ENCODE measurements at places on chromosomes 6 and 20.

DNA sequence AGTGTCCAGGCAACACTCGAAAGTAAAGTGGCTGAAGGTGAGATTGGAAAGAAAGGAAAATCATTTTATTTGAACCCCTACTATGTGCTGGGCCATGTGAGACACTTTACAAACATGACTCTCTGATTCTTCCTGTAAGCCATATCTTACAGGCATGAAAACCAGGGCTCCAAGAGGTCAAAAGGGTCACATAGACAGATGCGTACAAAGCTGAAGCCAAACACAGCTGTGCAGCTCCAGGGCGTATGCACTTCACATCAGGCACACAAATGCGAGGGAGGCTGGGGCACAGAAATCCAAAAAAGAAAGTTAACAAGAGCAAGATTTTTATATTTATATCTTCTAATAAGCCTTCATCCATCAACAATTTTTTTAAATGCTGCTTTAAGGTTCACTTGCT, 176.5 kb downstream of the PHACTR1 start:
- DNase-seq, result no peak

- DNase-seq, result no peak
These were observed 249.6 kb upstream of the RIN2 start for GRCh38 chr20:19508449-19508848.

DNA sequence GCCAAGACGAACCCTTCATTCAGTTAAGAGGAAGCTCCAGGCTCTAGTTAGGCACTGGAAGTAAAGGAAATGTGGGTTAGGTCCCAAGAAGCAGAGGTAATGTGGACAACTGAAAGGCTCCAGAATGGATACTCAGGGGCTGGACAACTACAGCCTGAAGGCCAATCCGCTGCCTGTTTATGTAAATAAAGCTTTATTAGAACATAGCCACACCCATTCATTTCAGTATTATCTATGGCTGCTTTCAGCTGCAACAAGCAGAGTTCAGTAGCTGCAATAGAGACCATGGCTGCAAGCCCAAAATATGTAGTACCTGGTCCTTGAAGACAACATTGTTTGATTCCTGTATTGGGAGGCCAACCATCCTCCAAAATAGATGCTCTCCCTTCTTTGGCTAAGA, 100.8 kb upstream of the MRPS10 start:
- DNase-seq, result no peak

GRCh38 chr20:25356271-25356933, 34.2 kb downstream of the ABHD12 start:
- DNase-seq, result no peak

GRCh38 chr6:11806561-11807317, 28.1 kb upstream of the ADTRP start:
- DNase-seq, result no peak

DNA sequence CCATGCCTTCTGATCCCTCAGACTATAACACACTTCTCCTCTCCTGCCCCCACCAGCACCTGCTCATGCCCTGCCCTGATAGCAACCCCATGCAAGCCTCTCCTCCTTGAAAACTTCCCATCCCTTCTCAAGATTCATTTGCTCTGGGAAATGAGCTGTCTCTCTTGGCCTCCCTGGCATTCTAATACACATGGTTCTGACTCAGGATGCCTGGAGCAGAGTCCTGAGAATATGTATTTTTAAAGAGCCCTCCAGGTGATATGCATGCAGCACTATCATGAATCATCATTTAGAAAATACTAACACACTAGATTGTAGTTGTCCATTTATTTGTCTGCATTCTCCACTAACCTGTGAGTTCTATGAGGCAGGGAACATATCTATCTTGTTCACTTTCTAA, 26.6 kb downstream of the HDGFL1 start:
- no peak for DNase-seq

DNA sequence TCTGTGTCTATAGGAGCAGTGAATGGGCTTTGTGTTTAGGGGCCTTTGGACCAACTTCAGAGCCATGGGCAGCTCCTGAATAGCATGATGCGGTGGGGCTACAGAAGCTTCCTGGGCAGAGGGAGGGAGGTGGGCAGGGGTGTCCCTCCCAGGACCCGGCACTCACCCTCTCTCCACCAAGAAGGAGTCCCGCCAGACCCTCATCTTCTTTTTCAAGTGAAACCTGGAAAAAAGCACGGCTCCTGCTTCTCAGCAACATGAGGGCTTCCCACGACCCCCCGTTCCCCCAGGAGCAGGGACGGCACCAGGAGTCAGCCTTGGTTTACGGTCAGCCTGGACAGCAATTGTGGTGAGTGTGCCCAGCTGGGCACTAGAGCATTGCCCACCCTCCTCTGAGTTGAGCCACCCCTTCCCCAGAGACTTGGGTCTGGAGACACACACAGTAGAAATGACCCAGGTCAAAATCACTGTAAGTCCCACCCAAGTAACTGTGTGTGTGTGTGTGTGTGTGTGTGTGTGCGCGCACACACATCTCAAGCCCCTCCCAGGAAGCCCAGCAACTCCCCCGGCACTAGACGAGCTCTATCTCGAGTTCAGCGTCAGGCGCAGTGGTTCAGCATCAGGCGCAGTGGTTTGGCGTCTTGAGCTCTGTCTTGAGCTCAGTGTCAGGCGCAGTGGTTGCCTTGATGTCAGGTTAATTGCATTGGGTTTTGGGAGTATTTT, 108.2 kb downstream of the SULF2 start:
- DNase-seq, result no peak

DNA sequence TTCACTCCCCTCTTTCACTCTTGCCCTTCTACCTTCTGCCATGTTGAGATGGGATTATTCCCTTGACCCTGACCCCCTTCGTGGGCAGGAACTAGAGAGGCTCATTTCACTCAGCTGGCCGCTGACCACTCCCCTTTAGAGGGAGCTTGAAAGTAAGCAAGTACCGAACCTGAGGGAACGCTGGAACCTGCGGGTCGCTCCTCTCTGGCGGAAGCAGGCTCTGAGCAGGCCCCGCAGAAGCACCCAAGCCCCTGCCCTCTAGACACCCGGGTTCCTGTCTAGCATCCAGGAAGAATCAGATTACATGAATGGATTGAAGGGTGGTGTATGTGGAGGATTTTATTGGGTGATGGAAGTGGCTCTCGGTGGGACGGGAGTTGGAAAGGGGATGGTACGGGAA, 11.9 kb upstream of the MYCT1 start:
- no peak for DNase-seq

DNA sequence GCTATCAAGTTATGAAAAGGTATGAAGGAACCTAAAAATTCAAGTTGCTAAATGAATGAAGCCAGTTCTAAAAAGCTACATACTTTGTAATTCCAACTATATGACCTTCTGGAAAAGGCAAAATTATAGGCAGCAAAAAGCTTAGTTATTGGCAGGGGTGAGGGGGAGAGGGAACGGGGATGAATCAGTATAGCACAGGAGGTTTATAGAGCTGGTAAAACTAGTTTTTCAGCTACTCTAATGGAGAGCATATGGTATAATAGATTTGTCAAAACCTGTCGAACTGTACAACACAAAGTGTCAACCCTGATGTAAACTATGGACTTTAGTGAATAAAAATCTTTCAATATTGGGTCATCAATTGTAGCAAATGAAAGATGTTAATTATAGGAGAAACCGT, 18.7 kb downstream of the MANEA start:
- DNase-seq, result no peak

DNA sequence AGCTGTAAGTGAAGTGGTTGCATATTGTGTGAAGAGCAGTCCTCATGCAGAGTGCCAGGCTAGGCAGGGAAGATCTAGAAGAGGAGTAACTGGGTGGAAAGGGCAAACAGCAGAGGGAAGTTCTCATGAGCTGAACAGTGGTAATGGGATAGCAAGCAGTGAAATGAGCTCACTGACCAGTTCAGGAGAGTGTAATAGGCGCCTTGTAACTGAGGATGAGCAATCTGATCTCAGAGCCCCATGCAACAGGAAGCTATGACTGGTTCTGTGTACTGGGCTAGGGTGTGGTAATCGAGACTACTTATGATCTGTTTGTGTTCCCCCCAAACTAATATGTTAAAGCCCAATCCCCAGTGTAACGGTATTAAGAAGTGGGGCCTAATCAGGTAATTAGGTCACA, 98.6 kb downstream of the RFX6 start:
- no peak for DNase-seq

DNA sequence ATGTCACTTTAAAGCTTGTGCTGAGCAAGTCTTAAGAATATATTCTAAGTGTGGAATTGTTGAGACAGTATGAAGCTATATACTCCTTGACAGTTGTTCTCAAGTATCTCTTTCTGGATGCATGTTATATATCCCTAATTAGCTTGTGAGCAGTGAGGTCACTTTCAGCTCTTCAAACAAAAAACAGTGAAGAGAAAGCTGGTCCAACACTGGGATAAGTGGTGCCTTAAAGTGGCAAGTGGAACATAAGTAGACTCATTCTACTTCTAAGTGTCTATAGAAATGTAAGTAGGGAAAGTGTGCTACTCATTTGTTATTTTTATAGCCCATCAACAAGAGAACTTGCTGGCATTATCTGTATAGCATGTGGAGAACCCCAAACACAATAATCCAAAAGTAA, 133.1 kb upstream of the BACH2 start:
- no peak for DNase-seq

- DNase-seq, result peak; percentile 86
These were observed 4.0 kb upstream of the TUBB2B start for GRCh38 chr6:3231247-3232016.

DNA sequence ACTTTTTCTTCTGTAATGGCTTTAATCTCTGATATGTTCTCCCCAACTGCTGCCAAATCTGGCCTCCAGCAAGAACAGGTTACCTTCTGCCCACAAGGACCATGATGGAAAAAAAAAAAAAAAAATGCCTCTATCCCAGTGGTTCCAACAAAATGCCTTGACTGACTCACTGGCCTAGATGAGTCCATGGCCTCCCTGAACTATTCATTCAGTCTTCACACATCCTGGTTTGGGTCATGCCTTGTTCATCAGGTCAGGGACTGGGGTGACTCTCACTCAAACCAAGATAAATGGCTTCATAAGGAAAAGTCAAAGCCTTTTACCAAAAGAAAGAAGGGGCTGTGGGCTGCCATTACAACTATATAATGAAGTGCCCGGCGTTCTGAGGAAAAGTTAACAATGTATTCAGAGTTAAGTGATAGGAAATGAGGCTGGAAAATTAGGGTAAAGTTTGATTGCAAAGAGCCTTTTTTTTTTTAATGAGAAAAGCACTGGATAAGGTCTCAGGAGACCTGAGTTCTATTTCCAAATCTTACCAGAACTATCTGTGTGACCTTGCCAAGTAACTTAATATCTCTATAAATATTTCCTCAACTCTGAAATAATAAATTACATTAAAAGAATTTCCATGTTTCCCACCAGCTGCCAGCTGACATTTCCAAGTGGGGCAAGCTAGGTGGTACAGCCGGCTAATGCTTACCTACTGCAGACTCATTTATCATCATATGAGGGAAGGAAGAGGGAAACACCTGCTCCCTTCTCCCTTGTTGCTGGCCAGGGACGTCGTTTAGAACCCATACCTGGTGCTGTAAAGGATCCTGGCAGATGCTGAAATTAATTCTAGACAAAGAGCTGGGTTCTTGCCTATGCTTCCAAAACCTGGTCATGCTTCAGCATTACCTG, 380.0 kb upstream of the MARCKS start:
- no peak for DNase-seq

DNA sequence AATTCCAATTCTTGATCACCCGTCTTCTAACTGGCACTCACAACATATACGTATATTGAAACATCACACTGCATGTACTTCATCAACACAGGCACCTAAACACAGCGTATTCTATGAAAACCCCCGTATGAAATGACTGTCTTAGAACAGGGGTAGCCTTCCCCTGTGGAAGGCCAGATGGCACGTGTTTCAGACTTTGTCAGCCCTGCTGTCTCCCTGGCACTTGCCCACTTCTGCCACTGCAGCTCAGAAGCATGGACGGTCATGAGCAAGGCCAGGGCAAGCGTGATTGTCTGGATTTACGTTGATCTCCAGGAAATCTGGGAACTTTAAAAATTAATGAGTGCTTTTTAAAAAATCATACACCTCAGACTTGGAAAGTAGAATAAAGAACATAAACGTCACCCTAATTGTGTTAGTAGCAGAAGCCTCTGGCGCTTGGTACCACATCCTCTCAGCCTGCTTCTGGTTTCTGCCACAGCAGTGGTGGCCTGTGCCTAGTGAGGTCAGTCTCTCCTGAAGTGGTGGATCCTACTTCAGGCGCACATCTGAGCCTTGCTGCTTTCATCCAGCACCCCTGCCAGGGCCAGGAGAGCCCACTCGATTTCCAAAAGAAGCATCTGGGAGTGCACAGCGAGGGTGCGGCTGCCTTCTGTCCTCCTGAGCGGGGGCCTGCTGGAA, 18.3 kb downstream of the PDE10A start:
- DNase-seq, result no peak

DNA sequence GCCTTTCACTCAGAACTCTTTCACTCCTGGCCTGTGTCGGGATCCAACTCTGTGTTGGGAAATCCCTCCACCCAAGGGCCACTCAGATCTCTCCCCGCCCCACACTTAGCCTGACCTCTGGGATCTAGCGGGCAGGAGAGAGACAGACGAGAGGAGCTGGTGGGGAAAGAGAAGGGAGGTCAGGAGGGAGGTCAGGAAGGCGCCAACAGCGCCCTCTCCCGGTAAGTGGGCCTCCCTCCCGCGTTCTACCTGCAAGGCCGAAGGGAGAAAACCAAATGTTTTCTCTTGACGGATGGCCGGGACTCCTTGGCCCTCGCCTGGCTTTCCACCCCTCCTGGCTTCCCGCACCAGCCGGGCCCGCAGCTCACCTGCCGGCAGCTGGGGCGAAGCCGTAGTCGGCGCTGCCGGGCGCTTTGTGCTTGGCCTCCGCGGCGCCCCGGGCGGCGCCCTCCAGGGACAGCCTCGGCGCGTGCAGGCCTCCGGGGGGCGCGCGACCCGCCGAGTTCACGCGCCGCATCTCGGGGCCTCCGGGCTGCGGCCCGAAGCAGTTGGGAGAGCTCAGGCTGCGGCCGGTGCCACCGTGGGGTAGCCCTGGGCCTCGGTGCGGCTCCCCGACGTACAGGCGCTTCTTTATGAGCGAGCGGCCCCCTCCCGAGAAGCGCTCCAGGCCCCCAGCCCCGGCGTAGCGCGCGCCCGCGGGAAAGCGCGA, 38.2 kb downstream of the C6orf132 start:
- DNase-seq, result peak; percentile 86

DNA sequence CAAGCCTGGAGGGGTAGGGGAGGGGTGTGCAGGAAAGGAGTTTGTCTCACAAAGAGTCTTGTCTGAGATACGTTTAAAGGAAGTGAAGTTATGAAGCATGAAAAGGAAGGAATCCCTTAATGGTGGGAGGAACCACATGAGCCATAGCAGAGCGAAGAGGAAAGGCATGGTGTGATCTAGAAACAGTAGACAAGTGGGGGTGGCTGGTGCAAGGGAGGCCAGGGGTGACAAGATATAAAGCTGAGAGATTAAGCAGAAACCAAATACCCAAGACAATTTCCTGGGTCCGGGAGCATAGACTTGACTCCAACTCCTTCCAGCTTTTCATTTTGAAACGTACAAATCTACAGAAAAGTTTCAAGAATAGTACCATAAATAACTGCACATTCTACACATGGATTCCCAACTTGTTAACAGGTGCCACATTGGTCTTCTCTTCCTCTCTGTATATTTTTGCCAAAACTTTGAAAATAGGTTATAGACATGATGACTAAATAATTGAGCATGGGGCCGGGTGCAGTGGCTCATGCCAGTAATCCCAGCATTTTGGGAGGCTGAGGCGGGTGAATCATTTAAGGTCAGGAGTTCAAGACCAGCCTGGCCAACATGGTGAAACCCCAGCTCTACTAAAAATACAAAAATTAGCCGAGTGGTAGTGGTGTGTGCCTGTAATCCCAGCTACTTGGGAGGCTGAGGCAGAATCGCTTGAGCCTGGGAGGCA, 211.6 kb downstream of the SLC24A3 start:
- DNase-seq, result no peak

Data from small intestine (tissue), 16 donors.